ENCODE measurements at places on chromosomes 3 and 15.

GRCh38 chr15:57505949-57506391 lies 85.7 kb upstream of the MYZAP start:
- DNase-seq = no peak

- DNase-seq = no peak
Measured at GRCh38 chr3:196800742-196801434, 61.2 kb downstream of the PAK2 start.

- no peak for DNase-seq
Measured at GRCh38 chr3:98699132-98699531, 64.0 kb upstream of the ST3GAL6 start.

- no peak for DNase-seq
Measured at GRCh38 chr3:129663930-129664646, 57.6 kb upstream of the PLXND1 start.

DNA sequence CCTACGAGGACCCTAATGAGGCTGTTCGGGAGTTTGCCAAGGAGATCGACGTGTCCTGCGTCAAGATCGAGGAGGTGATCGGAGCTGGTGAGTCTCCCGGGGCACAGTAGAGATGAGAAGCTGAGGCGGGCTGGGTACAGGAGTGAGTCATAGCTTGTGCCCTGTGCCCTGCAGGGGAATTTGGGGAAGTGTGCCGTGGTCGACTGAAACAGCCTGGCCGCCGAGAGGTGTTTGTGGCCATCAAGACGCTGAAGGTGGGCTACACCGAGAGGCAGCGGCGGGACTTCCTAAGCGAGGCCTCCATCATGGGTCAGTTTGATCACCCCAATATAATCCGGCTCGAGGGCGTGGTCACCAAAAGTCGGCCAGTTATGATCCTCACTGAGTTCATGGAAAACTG lies 17.9 kb downstream of the EPHB3 start:
- no peak for DNase-seq

GRCh38 chr3:97896547-97896946 lies 74.7 kb downstream of the CRYBG3 start:
- no peak for DNase-seq

GRCh38 chr3:76998555-76998954 lies 41.3 kb upstream of the ROBO2 start:
- DNase-seq = no peak

- no peak for DNase-seq
Measured at GRCh38 chr3:136134091-136134490, 62.0 kb downstream of the MSL2 start.

- DNase-seq = no peak
Measured at GRCh38 chr15:96412045-96412905, 81.8 kb downstream of the NR2F2 start.

DNA sequence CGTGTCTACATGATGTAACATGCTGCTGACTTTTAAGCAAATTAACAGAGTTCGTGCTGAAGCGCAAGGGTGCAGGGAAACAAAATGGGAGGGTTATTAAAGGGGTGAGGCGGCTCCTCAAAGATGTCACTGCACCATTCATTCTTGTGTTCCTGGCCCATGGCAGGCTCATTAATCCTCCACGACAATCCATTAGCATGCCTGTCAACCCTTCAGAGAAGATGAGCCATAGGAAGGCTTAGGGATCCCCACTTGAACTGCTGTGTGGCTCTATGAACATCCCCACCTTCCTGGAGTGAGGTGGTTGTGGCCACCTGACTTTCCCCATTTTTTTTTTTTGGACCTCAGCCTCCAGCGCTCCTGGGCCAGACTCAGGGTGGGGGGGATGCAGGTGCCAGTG lies 45.8 kb downstream of the IGF1R start:
- DNase-seq = no peak

GRCh38 chr3:195087328-195087727 lies 183.6 kb downstream of the XXYLT1 start:
- DNase-seq = peak; percentile 22

DNA sequence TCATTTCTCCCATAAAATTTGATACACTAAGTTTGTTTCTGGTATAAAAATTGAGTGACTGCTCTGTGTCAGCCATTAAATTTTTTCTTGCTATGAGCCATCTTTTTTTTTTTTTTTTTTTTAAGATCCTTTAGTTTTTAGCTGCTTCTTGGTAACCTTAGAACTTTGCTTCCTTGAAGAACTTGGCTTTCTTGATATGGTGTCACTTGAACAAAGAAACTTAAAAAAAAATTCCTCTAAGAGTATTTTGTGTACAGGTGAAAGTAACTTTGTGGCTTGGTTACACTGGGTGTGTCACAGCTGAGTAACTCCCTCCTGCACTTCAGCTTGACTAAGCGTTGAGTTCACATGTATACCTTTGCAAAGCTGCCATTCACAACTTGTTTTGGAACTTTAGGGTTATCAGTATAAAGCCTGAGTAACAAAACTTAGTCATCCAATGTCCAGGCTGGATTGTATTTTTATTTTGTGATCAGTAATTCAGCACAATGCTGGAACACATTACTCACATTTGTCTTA lies 6.5 kb downstream of the CHD2 start:
- DNase-seq = no peak

- no peak for DNase-seq
Measured at GRCh38 chr3:72123908-72124441, 339.0 kb upstream of the PROK2 start.

GRCh38 chr3:190384309-190384756 lies 3.6 kb upstream of the CLDN16 start:
- no peak for DNase-seq

DNA sequence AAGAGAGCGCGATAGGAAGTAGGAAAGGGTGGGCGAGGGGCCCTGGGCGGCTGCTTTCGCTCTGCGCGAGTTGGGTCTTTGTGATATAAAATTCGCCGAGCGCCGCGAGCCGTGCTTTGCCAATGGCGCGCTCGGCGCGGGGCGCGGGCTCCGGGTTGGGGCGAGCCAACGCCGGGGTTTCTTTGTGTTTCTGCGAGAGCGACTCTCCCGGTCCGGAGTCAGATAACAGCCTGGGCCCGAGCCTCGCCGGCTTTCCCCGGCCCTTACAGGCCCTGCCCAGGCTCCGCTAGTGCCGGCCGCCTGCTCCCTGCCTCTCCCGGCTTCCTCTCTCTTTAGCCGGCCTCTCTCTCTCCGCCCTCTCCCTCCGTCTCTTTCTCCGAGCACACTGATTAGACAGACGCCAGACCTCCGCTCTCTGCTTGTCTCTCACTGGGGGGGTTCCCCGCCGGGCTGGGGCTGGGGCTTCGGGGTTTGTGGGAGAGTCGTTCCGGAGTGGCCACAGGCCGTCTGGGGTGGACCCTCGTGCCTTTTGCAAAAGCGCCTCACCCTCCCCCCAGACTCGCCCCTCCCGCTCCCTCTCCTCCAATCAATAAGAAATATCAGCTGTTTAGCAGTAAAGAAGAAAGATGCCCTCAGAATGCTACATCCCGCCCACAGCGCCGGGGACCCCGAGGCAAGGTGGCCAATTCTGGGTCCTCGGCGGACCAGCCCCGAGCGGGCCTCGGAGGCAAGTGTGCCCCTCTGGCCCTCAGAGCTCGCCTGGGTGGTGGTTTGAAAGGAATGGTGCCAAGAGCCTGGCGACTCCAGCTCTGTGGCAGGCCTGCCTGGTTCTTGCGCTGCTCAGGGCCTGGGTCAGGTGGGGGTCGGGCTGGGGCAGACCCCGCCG lies 2.9 kb downstream of the NR2F2 start:
- no peak for DNase-seq

All from activated CD4-positive, CD25-positive, alpha-beta regulatory T cell treated with anti-CD3 and anti-CD28 coated beads, Interleukin-2, amount 50 U/mL, for 72 hours (primary cell).